ENCODE measurements at places on chromosomes 1 and 21. TPM values are rescaled to one million over a fixed set of nuclear protein-coding genes. Genes with fewer than 3 reads are reported as not detected.

GRCh38 chr1:243428084-243428483, 172.2 kb downstream of the SDCCAG8 start:
- peaks cover 2% of the 10 kb centered on the region for H3K36me3 ChIP-seq
- no peaks in the 10 kb centered on the region for H3K27me3 ChIP-seq
- H3K4me3 ChIP-seq = no peak overlapping the region
- DNase-seq = no peak
- no peaks in the 10 kb centered on the region for H3K4me1 ChIP-seq
- no peak overlapping the region for H3K27ac ChIP-seq

MANEAL gene
- 0.50 TPM for total RNA-seq

FAAP20 gene
- 23.1 TPM for total RNA-seq

GRCh38 chr1:68359045-68359444, 90.7 kb downstream of the RPE65 start:
- peaks cover 7% of the 10 kb centered on the region for H3K4me1 ChIP-seq
- H3K27ac ChIP-seq = no peak overlapping the region
- no peaks in the 10 kb centered on the region for H3K36me3 ChIP-seq
- no peak overlapping the region for H3K4me3 ChIP-seq

GRCh38 chr1:209411491-209411929, 172.0 kb upstream of the CAMK1G start:
- no peak overlapping the region for H3K27ac ChIP-seq
- no peak overlapping the region for H3K4me3 ChIP-seq
- H3K27me3 ChIP-seq = no peaks in the 10 kb centered on the region
- peaks cover 4% of the 10 kb centered on the region for H3K4me1 ChIP-seq
- peak; percentile 23 for DNase-seq

- no peaks in the 10 kb centered on the region for H3K27me3 ChIP-seq
- H3K27ac ChIP-seq = no peak overlapping the region
- no peak overlapping the region for H3K4me3 ChIP-seq
- H3K4me1 ChIP-seq = no peaks in the 10 kb centered on the region
Measured at GRCh38 chr1:220219136-220219442, 53.2 kb downstream of the RAB3GAP2 start.

DNA sequence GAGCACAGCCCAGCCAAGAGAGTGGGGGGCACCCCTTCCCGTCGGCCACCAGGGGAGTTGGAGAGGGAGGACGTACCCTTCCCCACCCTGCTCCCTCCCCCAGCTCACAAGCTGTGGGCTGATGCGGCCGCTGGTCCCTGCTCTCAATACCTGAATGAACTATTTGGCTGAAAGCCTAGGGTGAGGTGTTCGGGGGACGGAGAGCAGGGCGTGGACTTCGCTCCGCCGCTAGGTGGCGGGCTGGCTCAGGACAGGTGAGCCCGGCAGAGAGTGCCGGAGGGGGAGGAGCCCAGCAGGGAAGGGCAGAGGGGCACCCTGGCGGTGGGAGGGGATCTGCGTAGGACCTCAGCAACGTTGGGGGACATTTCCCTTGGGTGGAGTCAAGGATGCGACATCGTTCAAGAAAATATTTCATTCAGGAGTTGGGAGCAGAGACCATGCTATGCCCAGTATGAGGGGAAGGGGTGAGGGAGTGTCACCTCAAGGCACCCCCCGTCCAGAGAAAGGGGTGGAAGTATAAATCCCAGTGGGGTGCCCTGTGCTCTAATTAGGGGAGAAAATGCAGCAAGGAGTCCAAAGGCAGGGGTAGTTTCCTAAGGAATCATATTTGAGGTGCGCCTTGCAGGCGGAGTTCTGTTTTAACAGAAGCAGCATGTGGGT, 12.0 kb upstream of the RHBG start:
- H3K36me3 ChIP-seq = no peaks in the 10 kb centered on the region
- no peak overlapping the region for H3K4me3 ChIP-seq
- no peak overlapping the region for H3K27ac ChIP-seq
- peaks cover 27% of the 10 kb centered on the region for H3K27me3 ChIP-seq
- H3K4me1 ChIP-seq = no peaks in the 10 kb centered on the region

KCNJ6 gene
- under 0.01 TPM for total RNA-seq

DNA sequence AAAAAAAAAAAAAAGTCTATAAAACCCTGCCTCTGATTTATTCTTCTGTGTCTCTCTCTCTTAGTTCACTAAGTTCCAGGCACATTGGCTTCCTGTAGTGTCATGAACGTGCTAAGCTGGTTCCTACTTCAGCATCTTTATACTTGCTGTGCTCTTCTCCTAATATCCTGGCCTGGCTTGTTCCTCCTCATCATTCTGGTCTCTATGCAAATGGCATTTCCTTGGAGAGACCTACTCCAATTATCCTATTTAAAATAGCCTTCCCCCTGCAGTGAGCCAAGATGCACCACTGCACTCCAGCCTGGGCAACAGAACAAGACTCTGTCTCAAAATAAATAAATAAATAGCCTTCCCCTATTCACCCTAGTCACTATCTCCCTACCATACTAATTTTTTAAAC, 9.7 kb upstream of the CLCC1 start:
- no peak for DNase-seq
- H3K36me3 ChIP-seq = peaks cover 3% of the 10 kb centered on the region
- H3K4me3 ChIP-seq = no peak overlapping the region
- H3K27ac ChIP-seq = no peak overlapping the region
- H3K27me3 ChIP-seq = no peaks in the 10 kb centered on the region

RGS7 gene
- 0.51 TPM for total RNA-seq

LMOD1 gene
- total RNA-seq = 36.3 TPM

NEK7 gene
- total RNA-seq = 90.5 TPM

DNA sequence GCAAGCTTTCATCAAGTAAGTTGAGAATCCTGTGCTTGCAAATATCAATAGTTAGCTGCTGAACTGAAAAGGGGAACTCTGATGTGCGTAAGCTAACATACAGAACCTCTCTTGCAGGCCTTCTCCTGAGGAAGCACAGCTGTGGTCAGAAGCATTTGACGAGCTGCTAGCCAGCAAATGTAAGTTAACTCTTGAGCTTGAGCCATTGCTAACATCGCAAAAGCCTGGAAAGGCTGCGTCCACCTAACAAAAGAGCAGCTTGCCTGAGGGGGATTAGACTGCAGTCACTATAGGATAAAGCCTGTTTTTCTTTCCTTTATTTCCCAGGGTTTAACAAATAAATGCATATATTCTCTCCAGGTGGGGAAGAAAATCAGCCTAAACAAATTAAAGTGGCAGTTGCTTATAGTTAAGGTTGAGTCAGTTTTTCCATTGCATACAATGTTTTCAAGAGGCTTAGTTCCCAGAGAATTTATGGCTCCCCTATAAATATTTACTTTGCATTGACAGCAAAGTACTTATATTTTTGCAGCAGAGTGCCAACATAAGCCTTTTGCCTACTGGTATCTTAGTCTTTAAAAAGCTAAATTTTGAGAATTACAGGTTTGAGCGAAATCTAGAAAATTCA, 1.5 kb downstream of the RGS2 start:
- DNase-seq = peak; percentile 90
- H3K36me3 ChIP-seq = no peaks in the 10 kb centered on the region
- peak overlapping the region; percentile 1 for H3K27ac ChIP-seq

RNPEP gene
- total RNA-seq = 43.7 TPM

DNA sequence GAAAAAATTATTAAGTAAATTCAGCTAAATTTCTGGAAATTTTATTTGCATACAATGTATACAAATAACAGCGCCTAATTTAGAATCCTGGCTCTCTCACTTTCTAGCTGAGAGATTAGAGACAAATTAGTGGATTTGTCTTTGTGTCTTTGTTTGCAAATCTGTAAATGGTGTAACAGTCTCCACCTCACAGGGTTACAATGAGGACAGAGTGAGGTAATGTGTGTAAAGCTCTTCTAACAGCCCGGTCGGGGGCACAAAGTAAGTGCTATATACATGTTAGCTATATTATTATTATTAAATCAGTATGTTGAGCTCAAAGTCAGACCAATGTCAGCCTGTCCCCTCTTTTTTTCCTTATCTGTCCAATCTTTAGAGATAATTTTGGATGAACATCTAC, 5.0 kb upstream of the ADAMTSL4 start:
- DNase-seq = no peak
- no peaks in the 10 kb centered on the region for H3K4me1 ChIP-seq
- H3K27ac ChIP-seq = no peak overlapping the region
- no peaks in the 10 kb centered on the region for H3K36me3 ChIP-seq
- no peak overlapping the region for H3K4me3 ChIP-seq

DNA sequence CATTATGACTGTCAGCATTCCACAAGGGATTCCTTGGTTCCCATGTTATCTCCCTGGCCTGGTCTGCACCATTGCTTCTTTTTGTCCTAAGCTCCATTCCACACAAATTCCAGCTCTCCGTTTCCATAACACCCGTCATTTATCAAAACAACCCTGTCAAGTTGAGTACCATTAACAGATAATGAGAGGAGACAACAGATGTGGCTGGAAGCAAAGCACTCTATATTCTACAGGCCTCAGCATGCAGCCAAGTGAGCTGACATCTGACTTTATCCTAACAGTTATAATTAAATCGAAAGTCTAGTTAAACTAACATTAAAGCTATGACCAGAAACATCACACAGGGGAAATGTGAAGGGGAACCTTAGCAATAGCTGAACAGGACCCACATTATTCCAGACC, 110.4 kb downstream of the RERE start:
- no peak overlapping the region for H3K27ac ChIP-seq
- H3K27me3 ChIP-seq = no peaks in the 10 kb centered on the region
- peak; percentile 19 for DNase-seq
- H3K4me3 ChIP-seq = no peak overlapping the region
- peaks cover 14% of the 10 kb centered on the region for H3K4me1 ChIP-seq

GRCh38 chr1:87402241-87403002, 73.7 kb downstream of the LMO4 start:
- no peaks in the 10 kb centered on the region for H3K36me3 ChIP-seq
- no peaks in the 10 kb centered on the region for H3K27me3 ChIP-seq

GRCh38 chr1:53617851-53618499, 121.0 kb downstream of the GLIS1 start:
- H3K36me3 ChIP-seq = no peaks in the 10 kb centered on the region
- no peak overlapping the region for H3K4me3 ChIP-seq
- no peaks in the 10 kb centered on the region for H3K4me1 ChIP-seq
- no peak for DNase-seq

GRCh38 chr1:2107586-2108212, 57.5 kb downstream of the PRKCZ start:
- no peaks in the 10 kb centered on the region for H3K27me3 ChIP-seq
- H3K27ac ChIP-seq = no peak overlapping the region
- H3K4me1 ChIP-seq = no peaks in the 10 kb centered on the region
- no peaks in the 10 kb centered on the region for H3K36me3 ChIP-seq
- H3K4me3 ChIP-seq = no peak overlapping the region
- no peak for DNase-seq

GRCh38 chr21:46154155-46154954, 1.0 kb downstream of the FTCD start:
- DNase-seq = no peak
- H3K27ac ChIP-seq = no peak overlapping the region
- H3K36me3 ChIP-seq = no peaks in the 10 kb centered on the region
- H3K4me3 ChIP-seq = no peak overlapping the region
- H3K4me1 ChIP-seq = peaks cover 2% of the 10 kb centered on the region

TMEM61 gene
- not detected for total RNA-seq

GRCh38 chr1:51916587-51917405, 38.3 kb upstream of the NRDC start:
- peaks cover 2% of the 10 kb centered on the region for H3K36me3 ChIP-seq
- peaks cover 15% of the 10 kb centered on the region for H3K4me1 ChIP-seq
- H3K27ac ChIP-seq = no peak overlapping the region
- peak; percentile 20 for DNase-seq

HTR1D gene
- total RNA-seq = not detected

GRCh38 chr1:9844756-9845155, 21.0 kb upstream of the CLSTN1 start:
- peaks cover 8% of the 10 kb centered on the region for H3K27me3 ChIP-seq
- H3K4me3 ChIP-seq = no peak overlapping the region
- H3K36me3 ChIP-seq = no peaks in the 10 kb centered on the region
- H3K27ac ChIP-seq = no peak overlapping the region
- no peak for DNase-seq
- no peaks in the 10 kb centered on the region for H3K4me1 ChIP-seq

DNA sequence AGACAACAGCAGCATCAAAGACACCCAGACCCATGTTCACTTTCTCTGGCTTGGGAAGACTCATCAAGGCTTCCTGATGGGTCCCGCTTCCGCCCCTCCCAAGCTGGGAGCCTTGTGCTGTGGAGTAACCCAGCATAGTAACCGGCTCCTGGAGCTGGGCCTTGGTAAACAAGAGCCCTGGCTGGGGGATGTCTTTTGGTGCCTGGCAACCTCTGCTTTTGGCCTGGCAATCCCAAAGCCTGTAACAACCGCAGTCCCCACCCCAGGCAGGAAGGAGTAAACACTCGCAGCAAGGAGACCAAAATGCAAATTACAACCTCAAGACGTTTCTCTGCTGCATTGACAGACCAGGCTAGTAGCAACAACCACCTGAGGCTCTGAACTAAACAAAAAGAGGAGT, 16.9 kb upstream of the THRAP3 start:
- H3K27ac ChIP-seq = no peak overlapping the region
- no peaks in the 10 kb centered on the region for H3K27me3 ChIP-seq
- no peaks in the 10 kb centered on the region for H3K36me3 ChIP-seq
- H3K4me1 ChIP-seq = peaks cover 6% of the 10 kb centered on the region

DNA sequence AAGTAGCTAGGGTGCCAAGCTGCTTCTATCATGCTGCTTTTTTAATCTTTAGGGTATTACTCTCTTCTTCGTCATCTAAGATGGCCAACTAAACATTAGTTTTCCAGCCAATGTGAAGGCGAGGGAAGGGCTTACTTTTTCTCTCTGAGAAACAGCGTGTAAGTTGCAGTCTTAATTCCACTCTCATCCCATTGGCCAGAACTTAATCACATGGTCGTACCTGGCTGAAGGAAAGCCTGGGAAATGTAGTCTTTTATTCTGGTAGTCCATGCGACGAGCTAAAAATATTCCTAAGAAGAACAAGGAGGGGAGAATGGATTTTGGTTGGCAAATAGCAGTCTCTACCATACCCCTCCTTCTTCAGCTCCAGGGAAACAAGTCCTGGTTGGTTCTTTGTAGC, 21.5 kb downstream of the DNAJC6 start:
- DNase-seq = no peak
- H3K27ac ChIP-seq = no peak overlapping the region
- no peak overlapping the region for H3K4me3 ChIP-seq
- peaks cover 2% of the 10 kb centered on the region for H3K27me3 ChIP-seq
- no peaks in the 10 kb centered on the region for H3K4me1 ChIP-seq
- H3K36me3 ChIP-seq = no peaks in the 10 kb centered on the region

- peaks cover 47% of the 10 kb centered on the region for H3K4me1 ChIP-seq
- H3K4me3 ChIP-seq = no peak overlapping the region
- no peak for DNase-seq
- peaks cover 9% of the 10 kb centered on the region for H3K36me3 ChIP-seq
Measured at GRCh38 chr1:159913451-159914192, 11.7 kb downstream of the TAGLN2 start.

Measured in fibroblast of lung (primary cell).